ENCODE measurements at places on chromosomes 16 and 17. TPM values are rescaled to one million over a fixed set of nuclear protein-coding genes. Genes with fewer than 3 reads are reported as not detected.

Gene KRTAP4-9
- total RNA-seq = not detected

Gene RAB11FIP4
- total RNA-seq = 103 TPM

Gene SLFN14
- total RNA-seq = not detected

Gene ZNF469
- 0.56 TPM for total RNA-seq

Gene PRAC2
- total RNA-seq = not detected

Gene PRDM7
- total RNA-seq = not detected

Gene CLEC19A
- total RNA-seq = not detected

Gene MMP15
- 69.9 TPM for total RNA-seq

Gene C17orf50
- not detected for total RNA-seq
